ENCODE measurements at places on chromosomes 2 and 18. TPM values are rescaled to one million over a fixed set of nuclear protein-coding genes. Genes with fewer than 3 reads are reported as not detected.

- DNase-seq = no peak
- no peaks in the 10 kb centered on the region for H3K36me3 ChIP-seq
- H3K4me3 ChIP-seq = no peak overlapping the region
- H3K4me1 ChIP-seq = peaks cover 5% of the 10 kb centered on the region
- peaks cover 29% of the 10 kb centered on the region for H3K27me3 ChIP-seq
These were observed 17.3 kb upstream of the FHL2 start for GRCh38 chr2:105416156-105416555.

The CYP27A1 gene
- total RNA-seq = 0.49 TPM

GRCh38 chr18:24051031-24051947 lies 36.7 kb downstream of the TTC39C start:
- peak overlapping the region; percentile 0 for H3K4me3 ChIP-seq
- DNase-seq = no peak
- H3K36me3 ChIP-seq = peaks cover 3% of the 10 kb centered on the region
- H3K27ac ChIP-seq = peak overlapping the region; percentile 32
- peaks cover 63% of the 10 kb centered on the region for H3K4me1 ChIP-seq

DNA sequence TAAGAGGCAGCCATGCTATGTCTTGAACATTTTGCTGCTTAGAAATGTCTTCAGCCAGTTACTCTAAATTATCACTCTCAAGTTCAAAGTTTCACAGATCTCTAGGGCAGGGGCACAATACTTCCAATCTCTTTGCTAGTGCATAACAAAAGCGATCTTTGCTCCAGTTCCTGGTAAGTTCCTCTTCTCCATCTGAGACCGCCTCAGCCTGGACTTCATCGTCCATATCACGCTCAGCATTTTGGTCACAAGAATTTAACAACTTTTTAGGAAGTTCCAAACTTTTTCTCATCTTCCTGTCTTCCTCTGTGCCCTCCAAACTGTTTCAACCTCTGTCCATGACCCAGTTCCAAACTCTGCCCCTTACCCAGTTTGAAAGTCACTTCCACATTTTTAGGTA lies 8.8 kb upstream of the SLC35F5 start:
- no peaks in the 10 kb centered on the region for H3K4me1 ChIP-seq
- H3K4me3 ChIP-seq = no peak overlapping the region
- no peaks in the 10 kb centered on the region for H3K36me3 ChIP-seq
- H3K27me3 ChIP-seq = no peaks in the 10 kb centered on the region
- H3K27ac ChIP-seq = no peak overlapping the region
- DNase-seq = no peak

The CDH19 gene
- not detected for total RNA-seq

DNA sequence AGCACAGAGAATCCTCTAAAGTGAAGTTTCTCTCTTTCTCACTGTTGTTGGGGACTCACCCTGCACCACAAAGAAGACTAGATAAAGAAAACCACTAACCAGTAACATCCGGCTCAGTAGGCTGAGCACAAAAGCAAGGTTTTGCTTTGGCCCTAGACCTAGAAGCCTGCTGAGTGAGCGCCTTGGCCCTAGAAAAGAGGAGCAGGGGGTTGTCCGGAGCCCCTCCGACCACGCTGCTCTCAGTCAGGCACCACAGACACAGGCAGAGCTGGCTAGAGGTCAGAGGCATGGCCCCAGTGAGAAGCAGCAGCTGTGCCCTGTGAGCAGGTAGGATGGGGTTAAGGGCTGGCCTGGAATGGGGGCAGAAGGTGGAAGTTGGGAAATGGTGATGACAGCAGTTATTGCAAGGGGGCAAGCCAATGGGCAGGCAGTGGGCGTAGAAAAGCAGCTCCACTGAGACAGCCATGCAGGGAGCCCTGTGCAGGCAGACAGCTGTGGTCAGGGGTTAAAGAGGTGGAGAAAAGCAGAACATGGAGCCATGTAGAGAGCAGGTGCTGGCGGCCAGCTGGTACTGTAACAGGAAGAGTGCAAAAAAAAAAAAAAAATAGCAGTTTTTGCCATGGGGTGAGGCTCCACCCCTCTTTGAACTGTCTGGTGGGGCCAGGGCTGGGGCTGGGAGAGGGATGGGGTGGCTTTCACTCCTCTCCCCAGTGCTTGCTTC lies 36.9 kb upstream of the SLC14A1 start:
- H3K4me1 ChIP-seq = peaks cover 46% of the 10 kb centered on the region
- H3K27me3 ChIP-seq = no peaks in the 10 kb centered on the region
- H3K36me3 ChIP-seq = no peaks in the 10 kb centered on the region
- peak overlapping the region; percentile 79 for H3K4me3 ChIP-seq
- peak overlapping the region; percentile 91 for H3K27ac ChIP-seq

The KCNS3 gene
- 1.1 TPM for total RNA-seq

All from activated B cell treated with CpG ODN at 0.5 μM for 24 hours (primary cell).